Osteocyte (in vitro differentiated cells): ENCODE measurements at places on chromosomes 11 and 22. TPM values are rescaled to one million over a fixed set of nuclear protein-coding genes. Genes with fewer than 3 reads are reported as not detected.
A peak's percentile ranks its signal among the peaks of the same experiment; 100 is the strongest.

GRCh38 chr11:125929445-125930075, 16.3 kb upstream of the VSIG10L2 start:
- DNase-seq: peak; percentile 72

DNA sequence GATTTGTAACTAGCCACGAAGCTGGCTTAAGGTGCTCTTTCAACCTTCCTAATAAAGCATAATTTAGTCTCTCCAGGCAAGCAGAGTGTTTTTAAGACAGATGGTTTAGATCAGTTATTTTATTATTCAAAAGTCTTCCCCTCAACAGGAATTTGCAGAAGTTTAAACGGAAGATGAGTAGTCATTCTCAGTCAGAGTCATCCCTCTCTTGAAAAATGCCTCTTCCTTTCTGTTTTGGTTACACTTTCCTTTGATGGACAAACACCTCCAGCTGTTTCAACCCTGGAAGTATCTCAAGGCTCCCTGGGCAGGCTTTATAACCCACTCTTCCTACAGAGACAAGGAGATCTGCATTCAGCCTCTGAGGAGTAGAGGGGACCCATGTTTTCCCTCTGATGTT, 60.3 kb upstream of the POU2AF2 start:
- no peak for DNase-seq

DNA sequence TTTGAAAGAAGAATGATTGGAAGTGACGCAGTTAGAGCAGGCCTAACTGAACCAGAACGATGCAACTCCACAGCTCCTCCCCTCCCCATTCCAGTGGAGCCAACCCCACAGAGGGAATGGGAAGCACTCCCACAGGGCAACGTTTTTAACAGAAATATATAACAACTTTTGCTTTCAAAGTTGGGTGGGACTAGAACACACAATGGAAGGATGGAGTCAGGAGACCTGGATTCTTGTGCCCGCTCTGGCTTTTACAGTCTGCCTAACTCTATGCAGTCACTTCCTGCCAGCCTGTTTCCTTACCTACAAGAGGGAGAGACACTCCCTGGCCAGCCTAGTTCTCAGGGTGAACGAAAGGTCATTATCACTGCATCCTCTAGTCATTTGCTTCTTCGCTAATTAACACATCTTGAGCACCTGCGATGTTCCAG, 75.5 kb downstream of the PACSIN2 start:
- no peak for DNase-seq

DNA sequence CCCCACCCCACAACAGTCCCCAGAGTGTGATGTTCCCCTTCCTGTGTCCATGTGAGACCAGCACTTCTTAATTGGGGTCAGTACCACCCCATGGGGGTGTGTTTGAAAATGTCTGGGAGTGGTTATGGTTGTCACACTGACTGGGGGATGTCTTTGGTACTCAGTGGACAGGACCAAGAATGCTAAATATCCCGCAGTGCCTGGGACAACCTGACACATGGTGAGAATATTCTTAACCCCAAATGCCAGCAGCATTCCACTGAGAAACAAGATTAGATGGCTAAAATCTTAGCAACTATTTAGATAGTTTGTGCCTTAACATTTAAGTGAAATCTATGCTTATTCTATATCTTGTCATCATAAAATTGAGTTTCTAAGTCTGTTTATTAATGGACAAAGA, 177.5 kb upstream of the ZBED5 start:
- no peak for DNase-seq

The MMP27 gene
- not detected in 2 replicates for total RNA-seq

The NXPE2 gene
- total RNA-seq: not detected in 2 replicates

GRCh38 chr11:70493891-70494290, 95.6 kb downstream of the CTTN start:
- no peak for DNase-seq

- peak; percentile 80 for DNase-seq
Observed at GRCh38 chr22:47550524-47551430, 788.3 kb downstream of the TBC1D22A start.

DNA sequence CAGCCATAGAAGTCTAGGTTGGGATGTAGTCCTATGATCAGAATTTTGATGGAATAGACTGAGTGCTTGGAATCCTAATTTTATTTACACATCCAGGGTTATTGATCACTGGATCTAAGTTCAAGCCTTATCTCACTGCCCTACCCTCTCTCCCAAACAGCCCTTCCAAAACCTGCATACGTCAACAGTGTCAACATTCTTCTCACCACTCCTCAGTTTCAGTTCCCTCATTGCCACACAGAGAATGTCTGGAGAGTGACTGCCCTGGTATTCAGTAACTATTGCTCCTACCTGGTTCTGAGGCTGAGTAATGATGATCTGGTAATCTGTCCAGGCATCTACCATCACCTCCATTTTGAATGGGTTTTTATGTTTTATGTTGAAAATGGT, 60.0 kb downstream of the GLYATL1 start:
- DNase-seq: no peak

The LIMK2 gene
- total RNA-seq: 49.8 and 53.9 TPM in 2 replicates

The OOSP4A gene
- not detected in 2 replicates for total RNA-seq

- DNase-seq: no peak
Observed at GRCh38 chr22:37443086-37443485, 15.8 kb upstream of the ELFN2 start.

- DNase-seq: no peak
Observed at GRCh38 chr11:109970516-109971183, 122.5 kb upstream of the ZC3H12C start.

DNA sequence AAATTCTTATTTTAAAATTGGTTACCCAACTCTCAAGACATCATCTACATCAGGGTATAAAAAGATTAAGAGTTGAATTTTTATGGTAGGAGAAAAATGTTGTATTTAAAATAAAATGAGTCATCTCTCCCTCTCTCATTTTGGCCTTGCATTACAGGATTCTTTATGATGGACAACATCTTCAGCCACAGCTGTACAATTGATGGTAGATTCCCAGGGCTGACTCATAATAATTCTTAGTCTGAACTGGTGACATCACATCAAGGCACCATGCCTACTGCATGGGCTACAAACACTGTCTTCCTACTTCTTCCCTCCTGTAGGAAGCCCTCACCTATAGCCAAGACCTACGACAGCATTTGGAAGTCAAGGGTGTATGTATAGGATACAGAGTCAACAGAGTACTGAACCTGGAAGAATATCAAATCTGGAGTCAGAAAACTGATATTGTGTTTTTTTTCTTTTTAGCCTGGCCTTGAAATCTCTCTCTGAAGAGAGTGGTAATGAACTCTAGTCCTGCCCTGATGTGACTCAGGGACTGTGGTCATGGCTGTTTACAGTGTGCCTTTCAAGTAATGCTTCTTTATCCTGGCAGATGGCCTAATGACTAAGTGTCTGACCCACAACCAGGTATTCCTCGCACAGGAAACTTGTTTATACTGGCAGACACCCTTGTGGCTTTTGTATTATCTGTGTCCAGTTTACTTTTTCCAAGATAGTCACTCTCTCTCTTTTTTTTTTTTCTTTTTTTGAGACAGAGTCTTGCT, 32.5 kb downstream of the MRGPRX2 start:
- no peak for DNase-seq

- no peak for DNase-seq
Observed at GRCh38 chr11:107999759-108000455, 8.8 kb upstream of the CUL5 start.

The THY1 gene
- 11.3 and 14.0 TPM in 2 replicates for total RNA-seq

GRCh38 chr22:40397396-40397795, 27.0 kb downstream of the SGSM3 start:
- DNase-seq: no peak

DNA sequence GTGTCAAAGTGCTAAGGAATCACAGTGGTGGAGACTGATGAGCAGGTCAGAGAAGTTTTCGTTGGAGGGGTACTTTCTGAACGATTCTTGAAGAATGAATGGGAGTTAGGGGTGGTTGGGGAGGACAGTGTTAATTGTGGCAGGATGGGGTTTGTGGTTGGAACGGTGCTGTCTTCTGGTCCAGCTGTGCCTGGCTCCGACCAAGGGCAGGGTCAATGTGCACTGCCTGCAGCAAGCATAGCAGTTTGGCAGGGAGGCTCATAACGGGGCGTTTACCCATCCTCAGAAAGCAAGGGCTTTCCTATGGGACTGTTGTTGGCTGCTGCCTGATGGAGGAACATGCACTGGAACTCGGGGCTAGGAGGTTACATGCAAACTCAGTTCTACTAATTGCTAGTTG, 265.8 kb downstream of the KIRREL3 start:
- DNase-seq: no peak

The OR10D3 gene
- not detected in 2 replicates for total RNA-seq

DNA sequence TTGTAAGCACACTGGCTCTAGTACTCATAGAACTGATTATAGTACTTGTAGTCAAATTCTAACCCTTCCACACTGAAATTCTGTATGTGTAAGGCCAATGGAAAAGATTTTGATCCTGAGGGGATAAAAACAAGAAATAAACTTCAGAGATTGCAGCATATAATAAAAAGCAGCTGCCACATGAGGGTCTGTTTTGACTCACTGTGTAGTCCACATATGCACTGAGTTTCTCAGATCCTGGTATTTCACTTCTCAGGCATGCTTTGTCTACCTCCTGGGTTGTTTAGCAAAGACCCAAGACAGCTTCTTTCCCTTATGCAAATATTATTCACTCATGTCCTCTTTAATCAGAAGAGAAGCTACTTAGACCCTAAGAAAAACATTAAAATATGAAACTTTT, 71.1 kb upstream of the SLC5A12 start:
- DNase-seq: no peak

The LYVE1 gene
- total RNA-seq: 1.5 and 2.1 TPM in 2 replicates

- no peak for DNase-seq
Observed at GRCh38 chr22:31230871-31231621, 18.9 kb downstream of the LIMK2 start.

DNA sequence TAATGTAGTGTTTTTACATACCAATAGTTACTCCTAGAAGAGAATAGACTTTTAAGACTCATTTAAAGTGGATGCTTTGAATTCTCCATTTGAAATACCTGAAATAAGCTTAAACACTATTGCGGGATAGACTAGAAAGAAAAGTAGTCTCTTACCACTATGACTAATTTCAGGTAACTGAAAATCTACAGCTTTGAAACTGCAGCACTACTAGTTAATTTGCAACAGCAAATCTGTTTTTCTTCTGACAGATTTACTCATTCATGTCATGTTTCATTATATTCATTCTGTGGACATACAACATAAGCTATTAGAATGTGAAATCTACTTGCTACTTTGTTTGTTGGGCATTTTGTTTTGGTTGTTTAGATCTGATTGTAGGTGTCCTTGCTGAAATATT, 153.6 kb downstream of the MAML2 start:
- DNase-seq: no peak

The POU2AF2 gene
- total RNA-seq: not detected in 2 replicates

The FIBIN gene
- total RNA-seq: 45.4 and 47.9 TPM in 2 replicates

DNA sequence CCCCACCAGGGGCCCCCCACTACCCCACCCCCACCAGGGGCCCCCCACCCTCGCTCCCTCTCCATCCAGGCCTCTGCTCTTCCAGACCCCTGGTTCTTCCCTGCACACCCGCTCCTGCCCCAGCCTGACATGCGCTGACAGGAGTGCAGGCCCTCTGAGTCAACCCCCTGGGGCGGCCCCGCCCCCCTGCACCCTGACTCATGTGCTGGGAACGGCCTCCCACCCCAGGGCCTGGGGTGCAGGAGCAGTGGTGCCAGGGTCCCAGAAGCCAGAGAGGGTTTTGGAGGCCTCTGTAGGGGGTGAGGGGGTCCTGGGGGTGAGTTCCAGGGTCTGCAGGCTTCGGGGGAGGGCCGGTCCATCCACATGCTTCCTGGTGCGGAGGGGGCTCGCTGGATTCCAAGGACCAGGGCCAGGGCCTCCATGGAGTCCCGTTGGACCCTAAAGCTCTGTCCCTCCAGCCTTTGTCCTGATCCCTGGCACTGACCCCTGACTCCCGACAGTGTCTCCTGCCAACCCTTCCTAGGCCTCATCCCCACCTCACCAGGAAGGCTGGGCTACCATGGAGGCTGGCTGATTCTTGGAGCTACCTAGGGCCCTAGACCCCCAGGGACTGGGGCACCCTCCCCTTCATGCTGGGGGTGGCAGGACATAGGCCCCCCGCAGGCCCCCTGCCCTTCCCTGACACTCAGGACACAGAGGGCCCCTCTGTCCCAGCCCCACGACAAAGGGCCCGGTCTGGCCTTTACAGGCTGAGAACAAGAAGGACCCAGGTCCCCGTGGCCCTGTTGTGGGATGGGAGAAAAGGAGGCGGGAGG, 583 bp upstream of the PKP3 start:
- DNase-seq: no peak

The MRGPRX4 gene
- total RNA-seq: not detected in 2 replicates
